D341Med (cell line): ENCODE measurements at places on chromosomes 1 and 21.

GRCh38 chr1:20344738-20345137 is 54.1 kb downstream of the VWA5B1 start:
- DNase-seq = no peak

DNA sequence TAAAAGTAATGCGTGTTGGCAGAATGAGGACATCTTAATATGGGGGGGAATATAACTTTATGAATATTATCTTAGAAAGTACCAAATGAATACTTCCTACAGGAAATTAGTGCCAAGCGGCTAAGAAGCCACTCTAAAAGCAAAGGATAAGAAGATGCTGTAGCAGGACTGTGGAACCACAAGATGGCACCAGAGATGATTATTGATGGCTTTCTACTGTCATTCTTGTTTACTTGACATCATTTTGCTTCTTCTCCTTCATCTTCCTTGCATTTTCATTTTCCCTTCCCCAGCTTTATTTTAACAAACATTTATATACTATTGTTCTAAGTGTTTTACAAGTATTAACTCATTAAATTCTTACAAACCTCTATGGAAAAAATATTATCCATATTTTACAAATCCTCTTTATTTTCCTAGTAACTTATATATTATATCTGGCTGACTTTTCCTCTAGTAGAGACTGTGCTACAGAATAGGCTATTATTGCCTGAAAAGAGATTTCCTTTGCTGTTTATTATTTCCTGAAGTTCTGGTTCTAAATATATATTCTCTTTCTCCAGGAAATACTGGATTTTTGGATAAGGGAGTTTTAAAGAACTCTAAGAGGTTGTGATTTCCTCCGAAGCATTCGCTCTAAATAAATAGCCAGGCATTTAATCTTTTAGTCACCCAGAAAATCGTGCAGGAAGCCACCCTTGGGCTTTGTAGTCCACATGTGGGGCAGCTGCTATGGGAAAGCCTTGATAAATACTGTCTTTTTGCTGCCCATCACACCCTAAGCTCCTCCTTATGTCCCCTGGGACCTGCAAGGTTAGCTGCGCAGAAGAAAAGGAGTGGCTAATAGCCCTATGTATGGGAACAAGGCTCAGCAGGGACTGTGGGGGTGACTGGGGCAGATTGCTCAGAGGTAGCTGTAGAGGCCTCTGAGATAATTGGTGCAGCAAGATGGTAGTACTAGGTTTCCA is 69.8 kb downstream of the TPR start:
- peak; percentile 63 for DNase-seq

DNA sequence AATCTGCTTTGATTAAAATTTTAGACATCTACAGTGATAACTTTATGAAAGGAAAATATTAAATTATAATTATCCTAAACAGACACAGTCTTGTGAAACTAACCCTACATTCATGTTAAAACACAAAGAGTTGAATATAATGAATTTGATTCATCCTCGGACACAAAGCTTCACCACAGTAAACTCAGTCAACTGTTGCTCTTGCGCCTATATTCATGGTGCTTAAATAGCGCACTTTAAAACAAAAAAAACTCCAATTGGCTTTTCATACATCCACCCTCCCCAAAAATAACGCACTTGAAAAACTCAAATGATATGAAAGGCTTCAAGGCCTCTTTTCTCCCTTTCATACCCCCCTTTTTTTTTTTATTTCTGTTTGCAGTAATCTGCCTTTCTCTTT is 260.3 kb downstream of the FAF1 start:
- DNase-seq = no peak

GRCh38 chr1:27275696-27276095 is 41.3 kb downstream of the WDTC1 start:
- no peak for DNase-seq

GRCh38 chr1:199629624-199630023 is 397.9 kb upstream of the NR5A2 start:
- DNase-seq = no peak

DNA sequence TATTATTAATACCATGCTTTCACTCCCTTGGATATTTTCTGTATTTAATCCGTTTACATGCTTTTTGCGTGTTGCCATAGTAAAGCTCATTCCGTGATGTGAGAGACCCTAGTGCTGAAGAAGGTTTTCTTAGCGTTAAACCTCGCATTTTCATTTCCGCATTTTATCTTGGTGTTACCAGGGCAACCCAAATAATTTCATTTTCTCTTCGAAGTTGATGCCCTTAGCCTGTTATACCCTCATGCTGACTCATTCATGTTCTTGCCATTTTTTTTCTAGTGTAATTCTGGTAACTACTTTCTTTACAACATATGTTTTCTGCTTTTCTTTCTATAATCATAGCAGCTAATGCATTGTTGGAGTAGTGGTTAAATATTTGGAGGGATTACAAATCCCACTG is 37.2 kb downstream of the LRRC8C start:
- DNase-seq = no peak

- no peak for DNase-seq
These were observed 8.0 kb downstream of the SLC2A5 start for GRCh38 chr1:9061252-9061960.

DNA sequence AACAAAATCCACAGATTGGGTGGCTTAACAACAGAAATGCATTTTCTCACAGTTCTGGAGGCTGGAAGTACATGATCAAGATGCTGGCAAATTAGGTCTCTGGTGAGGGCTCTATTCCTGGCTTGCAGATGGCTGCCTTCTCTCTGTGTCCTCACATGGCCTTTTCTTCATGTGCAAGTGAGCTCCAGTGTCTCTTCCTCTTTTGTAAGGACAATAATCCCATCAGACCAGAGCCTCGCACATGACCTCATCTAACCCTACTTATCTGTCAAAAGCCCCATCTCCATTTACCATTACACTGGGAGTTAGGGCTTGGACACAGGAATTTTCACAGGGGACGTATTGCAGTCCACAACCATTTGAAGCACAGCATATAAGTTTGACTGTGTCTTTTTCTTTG is 181.6 kb downstream of the NEGR1 start:
- no peak for DNase-seq

DNA sequence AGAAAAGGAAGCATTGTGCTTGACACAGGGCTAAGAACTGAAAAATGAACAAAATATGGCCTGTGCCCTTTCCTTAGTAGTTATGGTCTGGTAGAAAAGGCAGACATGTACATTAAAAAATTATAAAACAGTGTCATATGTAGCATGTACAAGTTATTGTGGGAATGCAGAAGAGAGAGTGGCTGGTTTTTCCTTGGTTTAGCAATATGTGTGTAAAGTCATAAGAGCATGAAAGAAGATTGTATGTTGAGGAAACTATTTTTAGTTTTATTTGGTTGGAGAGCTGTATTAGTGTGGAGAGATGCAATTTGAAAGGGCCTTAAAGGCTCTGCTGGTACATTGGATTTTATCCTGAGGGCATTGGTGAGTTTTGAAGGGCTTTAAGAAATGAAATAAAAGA is 145.8 kb downstream of the PDE4B start:
- DNase-seq = no peak

DNA sequence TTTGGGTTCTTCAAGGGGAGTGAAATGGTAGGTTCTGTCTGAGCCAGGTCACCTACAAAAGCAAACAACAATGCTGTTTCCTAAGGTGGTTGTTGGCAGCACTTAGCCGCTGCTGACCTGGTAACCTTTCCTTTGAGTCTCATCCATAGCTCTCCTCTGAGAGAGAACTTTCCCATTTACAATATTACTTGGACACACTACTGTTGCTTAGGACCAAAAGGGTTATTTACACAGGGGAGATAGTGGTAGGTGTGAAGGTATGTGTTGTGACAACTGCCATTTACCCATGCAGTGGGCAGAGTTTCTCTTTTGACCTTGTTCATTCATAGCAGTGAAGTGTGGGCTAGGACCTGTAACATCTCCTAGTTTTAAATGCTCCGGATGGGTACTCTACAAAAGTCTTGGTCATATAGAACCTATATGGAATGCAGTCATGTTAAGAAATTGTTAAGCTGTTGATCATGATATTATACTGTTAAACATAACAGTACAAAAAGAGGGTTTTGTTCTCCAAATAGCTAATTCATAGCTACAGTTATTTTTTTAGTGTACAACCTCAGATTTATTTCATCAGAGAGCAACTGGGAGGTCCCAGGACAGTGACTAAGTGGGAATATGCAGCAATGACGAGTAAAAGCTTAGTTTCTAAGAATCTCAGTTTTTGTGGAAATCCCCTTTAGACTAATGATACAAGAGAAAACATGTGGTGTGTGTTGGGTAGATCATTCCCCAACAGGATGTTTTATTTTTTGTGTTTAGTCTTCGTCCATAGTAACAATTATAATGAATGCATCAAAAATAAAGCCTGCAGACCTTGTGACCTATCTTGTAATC is 219.7 kb downstream of the NFIA start:
- DNase-seq = no peak
